ENCODE measurements at places on chromosomes 2 and 18. TPM values are rescaled to one million over a fixed set of nuclear protein-coding genes. Genes with fewer than 3 reads are reported as not detected.

The GPR35 gene
- 2.4 TPM for total RNA-seq

The PLB1 gene
- total RNA-seq: 1.6 TPM

The PROKR1 gene
- not detected for total RNA-seq

The NCKAP5 gene
- 2.7 TPM for total RNA-seq

The GALM gene
- 22.6 TPM for total RNA-seq

The NEMP2 gene
- total RNA-seq: 6.1 TPM

The ASAP2 gene
- 5.9 TPM for total RNA-seq

The FAM228A gene
- 0.17 TPM for total RNA-seq

The POTEJ gene
- not detected for total RNA-seq

The DNAJC27 gene
- total RNA-seq: 3.6 TPM

The CIB4 gene
- total RNA-seq: not detected

The TPGS2 gene
- total RNA-seq: 20.2 TPM

The KCNG2 gene
- 0.08 TPM for total RNA-seq

The IL1F10 gene
- total RNA-seq: not detected

The ICA1L gene
- total RNA-seq: 1.7 TPM

The MAL gene
- not detected for total RNA-seq

The UGT1A5 gene
- not detected for total RNA-seq

The LANCL1 gene
- 21.0 TPM for total RNA-seq

The CHST10 gene
- 1.5 TPM for total RNA-seq

The ATP8B1 gene
- 22.0 TPM for total RNA-seq

Measured in liver (tissue), 10 donors.